ENCODE measurements at places on chromosomes 7 and 10. TPM values are rescaled to one million over a fixed set of nuclear protein-coding genes. Genes with fewer than 3 reads are reported as not detected.

GRCh38 chr7:33191340-33191739, 62.0 kb downstream of the BBS9 start:
- DNase-seq: no peak

DNA sequence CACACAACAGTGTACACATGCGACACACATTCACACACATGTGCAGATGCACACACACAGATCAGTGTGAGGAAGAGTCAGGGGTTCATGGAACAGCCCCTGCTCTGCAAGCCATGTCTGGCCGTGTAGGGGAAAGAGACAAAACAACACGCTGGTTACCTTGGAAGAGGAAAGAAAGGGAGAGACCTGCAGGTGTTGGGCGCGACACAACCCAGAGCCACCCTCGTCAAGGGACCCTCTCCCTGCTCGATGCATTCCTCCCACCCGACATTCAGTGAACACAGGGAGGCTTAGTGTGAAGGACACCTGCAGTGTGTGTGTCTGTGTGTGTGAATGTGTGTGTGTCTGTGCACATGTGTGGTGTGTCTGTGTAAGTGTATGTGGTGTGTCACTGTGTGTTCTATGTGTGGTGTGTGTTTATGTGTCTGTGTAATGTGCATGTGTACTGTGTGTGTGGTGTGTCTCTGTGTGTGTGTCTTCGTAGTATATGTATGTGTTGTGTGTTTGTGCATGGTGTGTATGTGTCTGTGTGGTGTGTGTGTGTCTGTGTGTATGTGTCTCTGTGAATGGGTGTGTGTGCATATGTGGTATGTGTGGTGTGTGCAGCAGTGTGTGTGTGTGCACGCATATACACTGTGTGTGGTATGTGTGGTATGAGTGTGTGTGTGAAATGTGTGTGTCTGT, 69.5 kb upstream of the PITRM1 start:
- DNase-seq: no peak

- no peak for DNase-seq
These were observed 69.0 kb downstream of the CREB5 start for GRCh38 chr7:28481091-28481926.

GRCh38 chr10:75544386-75544785, 113.0 kb downstream of the LRMDA start:
- no peak for DNase-seq

- no peak for DNase-seq
These were observed 72.9 kb downstream of the MTPN start for GRCh38 chr7:135904282-135904681.

The BTBD16 gene
- 1.2 TPM for total RNA-seq
